ENCODE measurements at places on chromosomes 6 and 20. TPM values are rescaled to one million over a fixed set of nuclear protein-coding genes. Genes with fewer than 3 reads are reported as not detected.

DNA sequence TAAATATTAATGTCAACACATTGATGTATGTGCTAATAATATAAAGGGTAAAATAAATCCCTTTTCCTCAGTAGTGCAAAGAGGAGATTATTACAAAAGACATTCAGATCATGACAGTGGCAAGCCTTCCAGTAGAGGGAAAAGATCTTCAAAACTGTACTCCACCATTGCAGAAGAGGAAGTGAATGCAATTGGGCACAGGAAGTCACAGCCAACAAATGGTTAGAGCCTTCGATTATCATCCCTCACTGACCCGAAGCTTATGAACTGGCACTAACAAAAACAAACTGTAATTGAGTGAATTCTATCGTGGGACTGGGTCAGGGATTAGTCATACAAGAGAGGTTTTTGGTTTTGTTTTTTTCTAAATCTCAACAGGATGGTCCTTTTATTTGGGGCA lies 39.3 kb upstream of the SCGN start:
- DNase-seq = no peak

- no peak for DNase-seq
Measured at GRCh38 chr20:36367370-36367745, 61.2 kb downstream of the DLGAP4 start.

DNA sequence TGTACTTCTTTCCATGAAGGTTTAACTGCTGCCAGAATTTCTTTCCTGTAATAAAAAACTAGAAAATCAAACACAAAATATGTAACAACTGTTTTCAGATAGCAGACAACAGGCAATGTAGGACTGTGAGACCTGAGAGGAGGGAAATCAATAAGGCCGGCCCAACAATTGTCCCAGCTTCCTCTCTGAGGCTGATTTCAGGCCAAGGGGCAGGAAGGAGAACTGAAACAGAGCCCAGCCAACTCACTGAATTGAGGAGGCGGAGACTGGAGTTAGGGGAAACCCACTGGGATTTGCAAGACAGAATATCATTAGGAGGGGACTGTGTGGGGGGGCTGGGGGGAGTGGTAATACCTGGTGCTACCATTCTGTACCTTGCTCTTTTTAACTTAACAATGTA lies 42.2 kb downstream of the FLRT3 start:
- DNase-seq = no peak

GRCh38 chr6:92110403-92110802 lies 1309.0 kb downstream of the EPHA7 start:
- no peak for DNase-seq

DNA sequence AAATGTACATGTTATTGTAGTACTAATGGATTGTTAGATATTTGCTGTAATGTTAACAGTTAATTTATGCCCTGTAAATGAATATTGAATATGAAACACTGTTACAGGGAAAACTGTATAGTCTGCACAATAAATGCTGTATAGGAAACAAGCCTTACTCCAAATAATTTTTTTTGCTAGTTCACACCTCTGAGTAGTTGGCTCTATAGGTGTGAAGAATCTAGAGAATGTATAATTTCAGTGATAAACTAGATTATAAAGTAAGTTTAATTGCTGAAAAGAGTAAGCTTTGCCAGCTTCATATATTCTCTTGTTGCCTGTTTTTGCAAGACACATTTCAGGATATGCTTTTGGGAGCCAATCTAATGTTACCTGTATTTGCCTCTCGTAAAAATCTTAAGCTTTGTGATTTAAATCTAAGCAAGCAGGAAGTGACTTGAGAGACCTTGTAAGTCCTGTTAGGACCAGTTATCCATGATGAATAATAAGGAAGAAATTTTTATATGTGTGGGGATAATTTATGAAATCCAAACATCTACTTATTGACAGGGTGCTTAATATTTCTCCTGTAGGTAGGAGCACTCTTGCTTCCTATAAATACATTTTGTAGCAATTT lies 232.4 kb downstream of the ZFAND3 start:
- no peak for DNase-seq

GRCh38 chr6:140438346-140438735 lies 1063.9 kb upstream of the CITED2 start:
- no peak for DNase-seq

GRCh38 chr6:132227904-132228303 lies 173.4 kb downstream of the MOXD1 start:
- no peak for DNase-seq

- DNase-seq = no peak
Measured at GRCh38 chr6:1735239-1735803, 125.6 kb downstream of the FOXC1 start.

- DNase-seq = no peak
Measured at GRCh38 chr6:34459899-34460593, 5.8 kb upstream of the PACSIN1 start.

DNA sequence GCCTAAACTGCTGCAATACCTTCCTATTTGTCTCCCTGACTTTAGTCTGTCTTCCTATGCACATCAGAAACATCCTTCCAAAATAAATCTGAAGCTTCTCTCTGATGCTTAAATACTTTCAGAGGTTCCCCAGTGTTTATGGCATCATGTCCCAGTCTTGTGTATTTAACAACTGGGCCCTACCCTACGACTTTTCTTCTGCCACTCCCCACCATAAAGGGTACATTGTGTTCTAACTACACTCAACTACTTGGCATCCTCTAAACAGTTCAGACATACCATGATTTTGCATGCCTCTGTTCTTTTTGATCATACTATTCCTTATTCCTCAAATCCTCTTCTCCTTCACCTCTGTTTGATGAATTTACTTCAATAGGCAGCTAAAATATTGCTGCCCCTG lies 143.0 kb upstream of the KCNK16 start:
- DNase-seq = no peak

DNA sequence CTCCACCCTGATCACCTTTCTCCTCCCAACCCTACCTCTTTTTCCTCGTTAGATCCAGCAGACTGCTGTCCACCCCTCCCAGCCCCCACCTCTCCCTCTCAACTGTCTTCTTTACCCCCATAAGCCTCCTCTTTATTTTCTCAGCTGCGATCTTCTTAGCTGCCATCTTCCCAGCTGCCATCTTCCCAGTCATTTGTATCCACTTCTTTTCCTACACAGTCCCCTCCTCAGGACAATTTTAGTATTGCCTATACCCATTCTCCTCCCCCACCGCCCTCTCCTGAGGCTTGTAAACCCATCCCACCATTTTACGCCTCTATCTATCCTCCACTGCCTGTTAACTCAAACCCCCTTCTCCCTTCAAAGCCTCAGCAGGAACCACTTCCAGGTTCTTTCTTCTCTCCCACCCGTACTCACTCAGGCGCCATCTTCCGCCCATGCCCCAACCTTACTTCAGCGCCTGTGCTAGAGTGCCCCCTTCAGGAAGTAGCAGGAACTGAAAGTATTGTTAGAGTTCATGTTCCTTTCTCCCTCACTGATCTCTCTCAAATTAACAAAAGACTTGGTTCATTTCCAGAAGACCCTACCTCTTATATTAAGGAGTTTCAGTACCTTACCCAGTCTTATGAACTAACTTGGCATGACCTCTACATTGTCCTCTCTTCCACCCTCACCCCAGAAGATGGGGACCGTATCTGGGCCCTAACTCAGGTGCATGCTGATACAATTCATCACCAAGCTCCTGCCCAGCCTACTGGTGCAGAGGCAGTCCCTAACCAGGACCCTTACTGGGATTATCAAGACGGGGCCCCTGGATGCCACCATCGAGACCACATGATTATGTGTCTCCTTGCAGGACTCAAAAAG lies 236.0 kb downstream of the ADGRG6 start:
- no peak for DNase-seq

- DNase-seq = no peak
Measured at GRCh38 chr6:161228921-161229591, 44.8 kb downstream of the AGPAT4 start.

- no peak for DNase-seq
Measured at GRCh38 chr6:22025468-22026163, 271.2 kb downstream of the PRL start.

DNA sequence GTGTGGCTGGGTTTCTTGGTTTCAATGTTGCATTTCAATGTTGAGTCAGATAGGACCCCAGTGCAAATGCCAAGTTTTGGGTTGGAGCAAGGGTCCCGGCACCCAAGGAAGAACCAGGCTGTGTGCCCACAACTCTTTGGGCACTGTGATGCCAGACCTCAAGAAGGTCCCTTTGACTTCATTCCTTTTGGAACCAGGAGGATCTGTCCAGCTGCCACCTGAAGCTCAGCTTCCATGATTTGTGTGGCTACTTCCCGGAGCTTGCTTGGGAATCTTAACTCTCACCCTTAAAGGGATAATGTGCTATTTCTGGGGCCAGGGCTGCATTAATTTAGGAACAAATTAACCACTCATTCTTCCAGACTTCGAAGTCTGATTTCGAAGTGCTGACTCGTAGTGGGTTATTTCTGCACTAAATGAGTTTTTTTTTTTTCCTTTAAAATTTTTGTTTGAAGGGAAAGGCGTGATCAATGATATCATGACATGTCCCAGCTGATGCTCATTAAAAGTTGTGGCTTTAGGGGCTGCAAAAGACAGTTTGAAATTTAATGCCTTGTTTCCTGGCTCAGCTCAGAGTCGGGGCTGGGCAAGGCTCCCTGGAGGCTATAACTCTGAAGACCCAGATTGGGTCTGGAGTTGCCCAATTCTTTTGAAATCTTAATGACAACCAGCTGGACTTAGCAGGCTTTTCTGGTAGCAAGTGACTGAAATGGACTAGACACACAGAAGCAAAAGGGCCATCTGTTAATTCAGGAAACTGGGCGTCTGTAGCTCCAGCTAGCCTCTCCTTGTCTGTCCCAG lies 24.0 kb upstream of the PHACTR3 start:
- peak; percentile 53 for DNase-seq

GRCh38 chr6:132818404-132819359 lies 4.3 kb downstream of the RPS12 start:
- no peak for DNase-seq

DNA sequence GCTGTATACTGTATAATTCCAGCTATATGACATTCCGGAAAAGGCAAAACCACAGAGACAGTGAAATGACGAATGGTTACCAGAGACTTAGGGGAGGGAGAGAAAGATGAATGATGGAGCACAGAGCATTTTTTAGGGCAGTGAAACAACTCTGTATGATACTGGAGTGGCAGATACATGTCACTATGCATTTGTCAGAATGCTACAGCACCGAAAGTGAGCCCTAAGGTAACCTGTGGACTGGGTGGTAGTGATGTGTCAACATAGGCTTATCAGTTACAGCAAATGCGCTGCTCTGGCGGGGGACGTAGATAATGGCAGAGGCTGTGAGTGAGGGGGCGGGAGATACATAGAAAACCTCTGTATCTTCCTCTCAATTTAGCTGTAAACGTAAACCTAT lies 201.3 kb upstream of the SSTR4 start:
- DNase-seq = no peak

DNA sequence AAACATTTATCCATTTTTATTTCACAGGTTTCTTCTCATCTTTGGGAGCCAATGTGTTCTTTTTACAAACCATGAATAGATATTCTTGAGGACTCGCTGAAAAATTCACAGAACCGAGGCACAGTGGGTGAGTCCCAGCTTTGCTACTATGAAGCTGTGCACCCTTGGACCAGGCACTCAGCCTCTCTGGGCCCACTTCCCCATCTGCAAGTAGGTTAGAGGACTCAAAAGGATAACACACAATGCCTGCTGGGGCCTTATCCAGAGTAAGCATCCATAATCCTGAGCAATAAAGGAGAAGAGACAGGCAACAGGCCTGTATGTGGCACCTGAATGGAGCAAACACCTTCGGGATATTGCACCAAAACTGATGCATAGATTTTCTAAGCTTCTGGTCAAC lies 153.3 kb downstream of the PREX1 start:
- DNase-seq = no peak

DNA sequence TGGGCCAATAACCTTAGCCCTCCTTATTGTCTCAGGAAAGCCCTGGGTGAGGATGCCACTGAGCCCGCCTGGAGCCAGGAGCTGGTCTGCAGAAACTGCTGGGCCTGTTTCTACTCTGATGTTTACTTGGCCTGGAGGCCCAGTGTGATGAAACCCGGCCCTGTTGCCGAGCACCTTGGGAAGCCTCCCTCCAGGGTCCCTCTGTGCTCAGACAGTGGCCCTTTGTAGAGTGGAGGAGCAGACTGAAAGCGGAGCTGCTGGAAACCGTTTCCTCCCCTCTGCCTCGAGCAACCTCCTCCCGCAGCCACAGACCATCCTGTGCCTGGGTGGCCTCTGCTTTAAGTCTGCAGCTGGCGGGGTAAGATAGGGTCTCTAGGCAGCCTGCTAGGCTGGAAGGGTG lies 84.1 kb upstream of the EPB41L1 start:
- DNase-seq = no peak

DNA sequence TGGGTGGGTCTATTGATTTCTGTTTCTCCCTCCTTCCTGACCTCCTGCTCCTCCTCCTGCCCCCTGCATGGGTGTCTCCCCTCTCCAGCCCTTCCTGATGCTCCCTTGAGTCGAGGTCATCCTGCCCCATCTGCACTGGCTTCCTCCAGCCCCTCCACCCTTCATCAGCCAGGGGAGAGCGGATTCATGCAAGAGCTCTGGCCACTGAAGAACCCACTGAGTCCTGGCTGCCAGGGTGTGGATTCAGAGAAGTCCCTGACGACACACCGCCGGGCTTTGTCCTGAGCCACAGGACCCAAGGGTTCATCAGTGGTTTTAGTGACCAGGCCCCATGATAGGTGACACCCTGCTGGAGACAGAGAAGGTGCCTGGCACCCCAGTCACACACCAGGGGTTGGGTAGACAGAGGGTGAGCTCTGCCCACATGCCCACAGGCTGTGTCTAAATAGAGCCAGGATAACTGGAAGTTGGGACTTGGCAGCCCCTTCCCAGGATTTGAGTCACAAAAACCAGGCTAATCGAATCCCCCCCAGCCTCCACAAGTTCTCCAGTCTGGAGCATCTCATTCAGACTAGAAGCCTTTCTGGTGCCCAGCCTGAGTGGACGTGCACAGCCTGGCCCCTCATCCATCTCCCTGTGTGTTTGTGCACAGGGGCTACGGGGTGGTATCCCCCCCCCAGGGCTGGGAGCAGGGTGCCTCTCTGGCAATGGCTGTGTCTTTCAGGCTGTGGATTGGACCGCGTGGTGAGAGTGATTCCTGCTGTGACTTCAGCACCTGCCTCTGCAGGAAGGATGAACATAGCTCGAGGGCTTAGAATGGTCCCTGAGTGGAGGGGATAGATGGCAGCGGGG lies 1.2 kb downstream of the GFRA4 start:
- DNase-seq = no peak

- DNase-seq = no peak
Measured at GRCh38 chr20:32021091-32021490, 10.9 kb downstream of the CCM2L start.

- DNase-seq = no peak
Measured at GRCh38 chr6:25172819-25173218, 106.4 kb upstream of the CARMIL1 start.

SIRPG gene
- polyA plus RNA-seq = not detected

C2 gene
- polyA plus RNA-seq = 3.1 TPM

GPX5 gene
- polyA plus RNA-seq = not detected

RNF182 gene
- polyA plus RNA-seq = 0.98 TPM

TMEM74B gene
- 1.9 TPM for polyA plus RNA-seq

CUTA gene
- polyA plus RNA-seq = 150 TPM

ADGRG6 gene
- 15.1 TPM for polyA plus RNA-seq

SRMS gene
- polyA plus RNA-seq = 0.14 TPM

NTSR1 gene
- polyA plus RNA-seq = 1.4 TPM

TFAP2A gene
- 42.6 TPM for polyA plus RNA-seq

F13A1 gene
- 18.2 TPM for polyA plus RNA-seq

PSORS1C2 gene
- polyA plus RNA-seq = not detected

Measured in left renal pelvis (tissue), 4 donors.